Sigmoid colon (tissue), 7 donors: ENCODE measurements at places on chromosomes 12 and 14. TPM values are rescaled to one million over a fixed set of nuclear protein-coding genes. Genes with fewer than 3 reads are reported as not detected.

MIP gene
- total RNA-seq, result not detected

PGF gene
- total RNA-seq, result 13.2 TPM

GNB3 gene
- total RNA-seq, result 2.4 TPM

KICS2 gene
- total RNA-seq, result 10.7 TPM

KITLG gene
- total RNA-seq, result 90.6 TPM

DNA sequence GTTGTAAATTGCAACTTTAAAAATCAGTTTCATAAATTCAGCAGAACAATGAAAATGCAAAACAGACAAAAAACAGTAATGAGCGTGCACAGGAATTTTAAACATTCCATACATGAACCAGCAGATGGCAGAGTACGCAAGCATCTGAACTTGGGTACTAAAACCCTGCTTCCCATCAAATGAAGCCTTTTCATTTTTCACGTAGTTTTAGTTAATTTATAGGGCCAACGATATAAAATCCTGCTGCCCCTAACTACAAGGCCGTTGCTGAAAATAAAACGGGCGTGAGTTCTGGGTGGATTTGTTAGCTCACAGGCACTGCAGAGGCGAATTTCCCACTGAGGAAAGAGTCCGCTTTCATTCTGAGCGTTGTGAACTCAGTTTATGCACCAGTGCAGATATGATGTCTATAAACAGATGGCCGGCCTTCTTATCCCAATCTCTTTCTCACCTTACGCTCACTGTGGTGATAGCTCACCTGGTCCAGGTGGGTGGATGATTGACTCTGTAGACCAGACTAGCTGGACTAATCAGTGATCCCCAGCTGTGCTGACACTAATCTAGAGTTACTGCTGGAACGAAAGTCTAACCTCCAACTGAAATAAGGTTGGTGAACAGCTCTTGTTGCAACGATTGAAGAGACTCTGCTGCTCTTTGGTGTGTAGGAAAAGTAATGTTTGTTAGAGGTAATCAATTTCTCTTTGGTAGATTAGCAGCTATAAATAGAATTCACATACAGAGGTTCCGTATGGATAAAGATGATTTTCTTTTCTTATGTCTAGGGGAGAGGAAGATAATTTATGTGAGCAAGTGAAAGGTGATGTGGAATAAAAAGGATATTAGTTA, 89.2 kb downstream of the PDZRN4 start:
- H3K27me3 ChIP-seq, result no peaks in the 10 kb centered on the region
- no peak overlapping the region for H3K27ac ChIP-seq
- no peak overlapping the region for H3K4me3 ChIP-seq
- no peaks in the 10 kb centered on the region for H3K4me1 ChIP-seq
- DNase-seq, result no peak
- peaks cover 11% of the 10 kb centered on the region for H3K36me3 ChIP-seq

DNA sequence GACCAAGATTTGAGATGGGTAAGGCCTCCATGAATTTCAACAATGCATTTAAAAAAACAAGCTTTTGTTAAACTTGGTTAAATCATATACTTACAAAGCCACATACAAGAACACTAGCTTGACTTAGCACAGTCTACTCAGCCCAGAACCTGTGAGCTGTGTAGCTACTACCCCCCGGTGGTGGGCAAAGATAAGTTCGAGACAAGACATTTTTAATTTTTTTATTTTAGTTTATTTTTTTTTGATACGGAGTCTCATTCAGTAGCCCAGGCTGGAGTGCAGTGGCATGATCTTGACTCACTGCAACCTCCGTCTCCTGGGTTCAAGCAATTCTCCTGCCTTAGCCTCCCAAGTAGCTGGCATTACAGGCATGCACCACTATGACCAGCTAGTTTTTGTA, 3.7 kb upstream of the NECAP1 start:
- no peaks in the 10 kb centered on the region for H3K36me3 ChIP-seq
- H3K27ac ChIP-seq, result no peak overlapping the region
- no peak for DNase-seq
- H3K27me3 ChIP-seq, result no peaks in the 10 kb centered on the region

DNA sequence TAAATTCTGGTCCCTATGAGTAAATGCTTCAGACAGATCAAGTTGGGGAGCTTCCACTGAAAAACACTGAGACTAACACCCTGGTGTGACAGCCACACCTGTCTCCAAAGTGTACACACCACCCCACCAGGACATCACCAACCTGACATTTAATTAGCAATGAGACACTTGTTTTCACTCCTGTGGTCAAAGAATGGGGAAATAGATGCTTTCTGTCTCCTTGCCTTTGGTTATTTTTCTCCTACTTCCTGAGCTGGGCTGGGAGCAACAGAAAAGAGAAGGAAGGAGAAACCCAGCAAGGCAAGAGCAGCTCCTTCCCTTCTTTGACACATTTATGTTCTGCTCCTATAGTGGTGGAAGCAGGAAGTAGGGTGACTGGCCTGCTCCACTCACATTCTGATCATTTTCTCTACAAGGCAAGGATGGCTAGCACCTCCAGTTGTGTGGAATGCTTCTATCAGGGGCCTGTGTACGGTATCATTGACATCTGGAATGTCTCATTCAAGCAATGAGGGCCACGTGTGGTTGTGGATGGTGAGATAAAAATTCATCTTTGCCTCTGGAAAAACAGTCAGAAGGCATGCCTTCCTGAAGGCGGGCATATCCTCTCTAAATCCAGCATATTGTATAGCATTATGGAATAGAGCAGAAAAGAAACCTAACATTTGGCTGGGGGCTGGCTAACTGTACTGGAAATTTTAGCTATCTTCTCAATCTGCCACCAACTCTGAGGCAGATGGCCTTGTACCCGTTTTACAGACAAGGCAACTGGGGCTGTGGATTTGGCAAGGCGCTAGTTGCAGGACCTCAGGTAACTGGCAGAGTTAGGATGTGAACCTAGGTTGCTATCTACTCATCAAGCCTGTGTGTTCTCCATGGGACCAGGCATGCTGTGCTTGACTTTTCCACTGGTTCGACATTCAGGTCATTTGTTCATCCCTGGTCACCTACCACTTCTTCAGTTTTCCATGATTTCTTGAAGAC, 24.8 kb upstream of the LGALS3 start:
- H3K4me1 ChIP-seq, result peaks cover 56% of the 10 kb centered on the region
- peak overlapping the region; percentile 82 for H3K27ac ChIP-seq
- DNase-seq, result peak; percentile 61
- no peaks in the 10 kb centered on the region for H3K36me3 ChIP-seq

GRCh38 chr14:21066882-21067502, 3.1 kb upstream of the ARHGEF40 start:
- H3K4me1 ChIP-seq, result peaks cover 35% of the 10 kb centered on the region
- no peak for DNase-seq

DNA sequence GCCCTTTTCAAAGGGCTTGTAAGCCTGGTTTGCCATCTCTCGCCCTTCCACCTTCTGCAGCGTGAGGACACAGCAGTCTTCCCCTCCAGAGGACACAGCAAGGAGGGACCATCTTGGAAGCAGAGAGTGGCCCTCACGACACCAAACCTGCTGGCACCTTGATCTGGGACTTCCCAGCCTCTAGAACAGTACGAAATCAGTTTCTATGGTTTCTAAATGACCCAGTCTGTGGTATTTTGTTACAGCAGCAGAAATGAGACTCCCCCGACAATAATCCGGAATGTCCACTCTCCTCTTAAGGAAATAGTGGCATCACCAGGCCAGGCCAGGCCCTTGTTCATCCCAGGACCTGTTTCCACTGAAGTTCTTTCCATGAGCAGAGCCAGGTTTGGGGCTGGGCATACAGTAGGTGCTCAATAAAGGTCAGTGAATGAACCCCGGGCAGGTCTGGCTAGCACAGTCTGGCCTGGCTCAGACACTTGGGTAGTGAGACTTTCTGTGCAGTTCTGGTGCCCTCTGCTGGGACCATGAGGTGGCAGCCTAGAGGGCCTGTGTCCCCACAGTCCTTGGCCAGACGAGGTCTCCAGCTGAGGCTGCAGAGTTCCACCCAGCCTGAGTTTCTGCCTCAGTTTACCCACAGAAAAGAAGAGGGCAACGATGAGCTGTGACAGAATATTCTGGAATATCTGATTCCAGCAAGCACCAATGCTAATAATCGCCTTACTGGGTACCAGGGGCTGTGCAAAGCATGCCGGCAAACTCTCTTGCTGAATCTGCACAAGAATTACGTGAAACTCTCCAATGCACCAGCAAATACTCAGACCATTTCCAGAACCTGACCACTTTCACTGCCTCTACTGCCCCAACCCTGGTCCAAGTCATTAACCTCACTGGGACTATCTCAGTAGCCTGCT, 14.0 kb downstream of the ABCB9 start:
- H3K4me3 ChIP-seq, result no peak overlapping the region
- H3K4me1 ChIP-seq, result peaks cover under 1% of the 10 kb centered on the region
- H3K27me3 ChIP-seq, result no peaks in the 10 kb centered on the region
- no peak overlapping the region for H3K27ac ChIP-seq

DNA sequence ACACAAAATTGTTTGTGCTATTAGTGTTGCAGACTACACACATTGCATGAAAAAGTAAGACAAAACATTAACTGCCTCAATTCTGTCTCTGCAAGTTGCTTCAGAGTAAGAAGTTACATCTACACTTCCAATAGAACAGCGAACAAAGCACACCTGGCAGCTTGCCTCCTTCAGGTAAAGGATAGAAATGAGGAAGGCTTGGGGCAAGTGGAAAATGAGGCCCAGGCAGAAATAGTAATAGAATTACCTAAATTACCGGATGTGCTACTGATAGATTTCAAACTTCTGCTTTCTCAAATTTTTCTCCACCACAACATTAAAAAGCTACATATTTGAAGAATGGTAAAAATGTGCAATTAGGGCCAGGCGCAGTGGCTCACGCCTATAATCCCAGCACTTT, 37.7 kb downstream of the CCDC175 start:
- DNase-seq, result no peak
- H3K36me3 ChIP-seq, result no peaks in the 10 kb centered on the region
- H3K27ac ChIP-seq, result no peak overlapping the region

GRCh38 chr12:129489100-129489676, 414.6 kb downstream of the TMEM132D start:
- H3K36me3 ChIP-seq, result no peaks in the 10 kb centered on the region
- no peak overlapping the region for H3K4me3 ChIP-seq
- H3K27me3 ChIP-seq, result no peaks in the 10 kb centered on the region

DNA sequence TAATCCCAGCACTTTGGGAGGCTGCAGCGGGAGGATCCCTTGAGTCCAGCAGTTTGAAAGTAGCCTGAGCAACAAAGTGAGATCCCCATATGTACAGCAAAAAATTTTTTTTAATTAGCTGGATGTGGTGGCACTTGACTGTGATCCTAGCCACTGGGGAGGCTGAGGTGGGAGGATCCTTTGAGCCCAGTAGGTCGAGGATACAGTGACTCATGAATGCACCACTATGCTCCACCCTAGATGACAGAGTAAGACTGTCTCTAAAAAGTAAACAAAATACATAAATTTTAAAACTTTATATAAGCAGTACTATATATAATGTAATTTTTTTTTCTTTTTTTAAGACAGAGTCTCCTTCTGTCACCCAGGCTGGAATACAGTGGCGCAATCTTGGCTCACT, 115.4 kb downstream of the ESR2 start:
- no peak overlapping the region for H3K27ac ChIP-seq
- H3K27me3 ChIP-seq, result no peaks in the 10 kb centered on the region
- H3K4me3 ChIP-seq, result no peak overlapping the region
- H3K4me1 ChIP-seq, result no peaks in the 10 kb centered on the region
- no peaks in the 10 kb centered on the region for H3K36me3 ChIP-seq

GRCh38 chr14:94341656-94342333, 18.7 kb upstream of the SERPINA6 start:
- H3K27ac ChIP-seq, result no peak overlapping the region
- no peak for DNase-seq
- peaks cover 10% of the 10 kb centered on the region for H3K4me1 ChIP-seq

DNA sequence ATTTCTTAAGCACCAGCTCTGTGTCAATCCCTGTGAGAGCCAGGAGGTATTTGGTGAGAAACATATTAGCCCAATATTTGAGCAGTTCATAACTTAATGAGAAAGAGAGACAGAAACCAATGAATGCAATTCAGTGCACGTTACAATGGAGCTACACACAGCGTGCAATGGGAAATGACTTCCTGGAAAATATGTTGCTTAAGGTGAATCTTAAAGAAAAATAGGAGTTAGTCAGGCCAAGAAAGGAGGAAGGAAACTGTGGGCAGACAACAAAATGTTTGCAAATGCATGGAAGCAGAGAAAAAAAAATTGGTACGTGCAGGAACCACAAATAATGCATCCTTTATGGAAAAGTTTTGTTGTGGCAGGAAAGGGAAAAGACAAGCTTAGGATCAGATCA, 481.7 kb downstream of the BCAT1 start:
- no peak overlapping the region for H3K4me3 ChIP-seq
- no peaks in the 10 kb centered on the region for H3K36me3 ChIP-seq
- H3K27ac ChIP-seq, result no peak overlapping the region
- H3K4me1 ChIP-seq, result no peaks in the 10 kb centered on the region

DNA sequence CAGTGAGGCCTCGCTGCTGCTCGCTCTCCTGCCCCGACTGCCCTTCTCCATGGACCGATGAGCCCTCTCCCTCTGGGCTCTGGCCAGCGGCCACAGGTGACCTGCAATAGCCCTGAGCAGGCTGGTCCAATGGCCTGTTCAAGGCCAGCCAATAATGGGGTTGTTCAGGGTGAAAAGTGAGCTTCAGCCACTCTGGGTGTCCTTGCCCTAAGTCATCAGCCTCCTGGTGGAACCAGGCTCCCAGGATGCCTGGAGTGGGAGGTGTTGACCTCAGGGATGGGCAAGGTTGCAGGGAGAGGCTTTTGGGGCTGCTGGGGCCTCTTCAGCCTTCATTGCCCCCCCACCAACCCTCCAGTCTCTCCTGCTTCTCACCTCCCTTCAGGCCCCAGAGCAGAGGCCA, 79.7 kb downstream of the RFLNA start:
- peaks cover 32% of the 10 kb centered on the region for H3K36me3 ChIP-seq
- peak overlapping the region; percentile 2 for H3K27ac ChIP-seq
- DNase-seq, result no peak
- H3K27me3 ChIP-seq, result no peaks in the 10 kb centered on the region
- H3K4me3 ChIP-seq, result no peak overlapping the region

DNA sequence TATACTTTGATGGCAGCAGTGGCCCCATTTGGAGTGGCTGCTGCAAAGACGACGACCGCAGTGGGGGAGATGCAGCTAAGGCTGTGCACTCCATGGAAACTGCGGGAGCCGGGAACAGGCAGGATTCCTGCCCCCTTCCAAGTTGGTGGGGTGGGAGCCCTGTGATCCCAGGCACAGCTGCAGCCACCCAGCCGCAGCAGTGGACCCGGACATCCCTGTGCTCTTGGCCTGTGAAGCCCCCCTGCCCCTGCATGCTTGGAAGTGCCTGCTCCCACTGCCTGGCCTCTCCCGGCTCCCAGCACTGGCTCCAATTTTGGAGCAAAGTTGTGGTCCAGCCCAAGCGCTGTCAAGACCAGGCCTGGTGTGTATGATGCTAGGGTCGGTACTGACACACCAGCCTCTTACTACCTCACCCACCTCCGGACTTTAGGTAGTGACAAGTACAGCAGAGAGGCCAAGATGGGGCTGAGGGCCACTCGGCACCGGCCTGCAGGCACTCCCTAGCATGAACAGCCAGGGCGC, 502.8 kb upstream of the RPL10L start:
- no peak overlapping the region for H3K4me3 ChIP-seq
- H3K27me3 ChIP-seq, result no peaks in the 10 kb centered on the region
- H3K27ac ChIP-seq, result no peak overlapping the region
- DNase-seq, result no peak
- no peaks in the 10 kb centered on the region for H3K4me1 ChIP-seq
